ENCODE measurements at places on chromosomes 12 and 14. TPM values are rescaled to one million over a fixed set of nuclear protein-coding genes. Genes with fewer than 3 reads are reported as not detected.

DNA sequence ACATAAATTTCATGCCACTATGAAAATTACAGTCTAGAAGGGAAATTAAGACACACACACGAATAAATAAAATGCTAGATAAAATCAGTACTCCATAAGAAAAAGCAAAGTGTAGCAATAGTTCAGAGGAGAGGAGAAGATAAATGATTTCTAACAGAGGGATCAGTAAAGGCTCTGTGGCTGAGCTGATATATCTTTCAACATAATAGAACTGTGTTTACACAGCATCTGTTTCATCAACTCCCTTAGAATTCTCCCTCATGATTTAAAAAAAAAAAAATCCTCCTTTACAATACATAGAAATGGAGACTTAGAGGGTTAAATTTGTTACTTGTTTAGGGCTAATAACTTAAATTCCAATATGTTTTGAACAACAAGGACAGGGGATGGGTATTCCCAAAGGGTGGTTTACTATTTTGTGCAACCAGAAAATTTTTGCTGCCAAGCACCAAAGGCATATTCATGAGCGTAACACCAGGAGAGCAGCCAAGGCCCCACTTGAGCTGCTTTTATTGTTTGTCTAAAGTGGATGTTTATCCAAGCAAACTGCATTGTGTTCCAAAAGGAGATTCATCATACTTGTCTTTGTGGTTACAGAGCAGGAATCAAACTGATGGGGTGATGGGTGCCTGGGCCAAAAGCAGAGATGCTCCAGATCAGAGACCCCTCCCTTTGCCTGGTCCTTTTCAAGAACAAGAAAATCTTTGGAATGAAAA lies 162.7 kb downstream of the BMP4 start:
- no peak overlapping the region for H3K27ac ChIP-seq
- no peaks in the 10 kb centered on the region for H3K4me1 ChIP-seq
- DNase-seq = no peak
- H3K36me3 ChIP-seq = no peaks in the 10 kb centered on the region

GRCh38 chr12:118853634-118854033 lies 127.7 kb upstream of the SRRM4 start:
- H3K4me1 ChIP-seq = no peaks in the 10 kb centered on the region
- no peaks in the 10 kb centered on the region for H3K27me3 ChIP-seq
- DNase-seq = no peak
- no peak overlapping the region for H3K4me3 ChIP-seq
- no peak overlapping the region for H3K27ac ChIP-seq
- no peaks in the 10 kb centered on the region for H3K36me3 ChIP-seq

DNA sequence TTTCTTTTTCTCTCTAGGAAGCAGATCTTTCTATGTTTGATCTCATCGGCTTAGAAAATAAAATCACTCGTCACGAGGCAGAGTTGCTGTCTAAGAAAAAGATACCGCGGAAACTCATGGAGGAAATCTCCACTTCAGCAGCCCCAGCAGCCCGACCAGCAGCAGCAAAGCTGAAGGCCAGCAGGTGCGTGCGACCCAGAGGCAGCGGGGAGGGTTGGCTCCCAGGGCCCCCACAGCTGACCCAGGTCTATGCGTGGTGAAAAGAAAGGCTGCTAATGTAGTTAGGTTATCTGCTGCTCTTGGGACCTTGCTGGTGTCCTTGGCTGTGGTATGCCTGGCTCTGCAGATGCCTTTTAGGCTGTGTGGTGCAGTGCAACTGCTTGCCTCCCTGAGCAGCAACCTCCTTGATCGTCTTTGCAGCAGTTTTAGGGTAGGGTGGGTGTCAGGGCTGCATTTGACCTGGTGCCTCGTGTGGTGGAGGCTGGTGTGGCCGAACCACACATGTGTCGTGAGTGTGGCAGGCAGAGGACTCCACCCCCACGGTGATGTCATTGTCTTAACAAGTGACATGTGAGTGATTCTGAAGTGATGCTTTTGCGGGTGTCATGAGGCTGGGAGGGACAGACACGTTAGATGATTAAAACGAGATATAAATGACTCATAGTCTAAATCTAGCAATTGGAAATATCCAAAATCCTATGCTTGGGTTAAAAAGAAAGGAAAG lies 68.6 kb downstream of the EP400 start:
- no peaks in the 10 kb centered on the region for H3K4me1 ChIP-seq
- DNase-seq = no peak
- H3K27ac ChIP-seq = no peak overlapping the region
- no peaks in the 10 kb centered on the region for H3K27me3 ChIP-seq

- peak overlapping the region; percentile 77 for H3K4me3 ChIP-seq
- H3K27ac ChIP-seq = peak overlapping the region; percentile 79
- peaks cover 55% of the 10 kb centered on the region for H3K4me1 ChIP-seq
These were observed 5.2 kb downstream of the TRAFD1 start for GRCh38 chr12:112130441-112130998.

DNA sequence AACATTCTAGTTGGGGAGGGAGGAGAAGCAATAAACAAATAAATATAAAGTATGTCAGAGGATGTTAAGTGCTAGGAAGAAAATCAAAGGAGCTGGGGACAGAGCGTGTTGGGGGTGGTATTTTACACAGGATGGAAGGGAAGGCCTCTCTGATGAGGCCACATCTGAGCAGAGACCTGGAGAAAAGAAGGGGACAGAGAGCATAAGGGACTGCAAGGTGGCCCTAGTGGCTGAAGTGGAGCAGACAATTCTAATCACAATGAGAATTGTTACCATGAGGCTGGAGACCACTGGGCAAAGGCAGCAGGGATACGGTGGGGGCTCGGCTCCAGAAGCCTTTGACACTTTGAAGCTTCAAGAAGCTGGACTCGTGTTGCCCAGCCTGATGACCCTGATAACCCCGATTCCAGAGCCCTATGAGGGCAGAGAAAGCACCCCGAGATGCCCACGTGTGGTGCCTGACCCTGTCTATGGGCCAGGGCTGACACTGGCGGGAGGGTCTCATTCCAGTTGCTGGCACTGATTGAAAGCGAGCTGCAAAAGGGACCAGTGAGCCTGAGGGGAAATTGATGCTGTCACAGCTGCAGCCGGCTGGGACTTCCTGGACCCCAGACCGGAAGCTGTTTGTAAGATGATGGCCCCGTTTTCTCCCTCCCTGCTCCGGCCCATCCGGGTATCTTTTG lies 169.1 kb downstream of the RBM19 start:
- H3K4me1 ChIP-seq = no peaks in the 10 kb centered on the region
- no peak for DNase-seq
- no peak overlapping the region for H3K27ac ChIP-seq
- no peaks in the 10 kb centered on the region for H3K36me3 ChIP-seq

GRCh38 chr12:30822385-30823155 lies 67.8 kb upstream of the CAPRIN2 start:
- peaks cover 59% of the 10 kb centered on the region for H3K27me3 ChIP-seq
- no peak overlapping the region for H3K27ac ChIP-seq
- peak; percentile 4 for DNase-seq
- H3K4me3 ChIP-seq = peak overlapping the region; percentile 80
- H3K4me1 ChIP-seq = peaks cover 15% of the 10 kb centered on the region

GRCh38 chr14:96757456-96757855 lies 39.7 kb upstream of the VRK1 start:
- H3K4me3 ChIP-seq = no peak overlapping the region
- peaks cover 2% of the 10 kb centered on the region for H3K4me1 ChIP-seq
- H3K36me3 ChIP-seq = no peaks in the 10 kb centered on the region
- no peak for DNase-seq

- H3K27me3 ChIP-seq = peaks cover 12% of the 10 kb centered on the region
- H3K27ac ChIP-seq = peak overlapping the region; percentile 45
- DNase-seq = no peak
- no peak overlapping the region for H3K4me3 ChIP-seq
These were observed 11.9 kb upstream of the SLC2A13 start for GRCh38 chr12:40117818-40118217.

DNA sequence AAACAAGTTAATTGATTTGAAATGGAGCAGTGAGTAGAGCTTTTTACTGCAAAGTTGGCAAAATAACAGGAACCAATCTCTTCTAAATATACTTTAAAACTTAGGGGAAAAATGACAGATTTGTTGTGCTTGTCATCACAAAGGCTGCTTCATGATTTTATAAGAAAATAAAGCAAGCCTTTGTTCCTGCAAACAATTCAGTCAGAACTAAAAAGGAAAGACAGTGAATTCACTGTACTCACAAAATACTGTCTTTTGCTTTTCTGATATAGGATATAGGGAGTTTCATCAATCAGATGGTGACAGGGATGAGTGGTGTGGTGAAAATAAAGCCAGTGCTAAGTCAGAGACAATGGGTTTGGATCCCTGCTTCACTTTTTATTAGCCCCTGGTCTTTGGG lies 126.0 kb downstream of the HELB start:
- no peak for DNase-seq
- H3K4me1 ChIP-seq = no peaks in the 10 kb centered on the region
- peaks cover 9% of the 10 kb centered on the region for H3K27me3 ChIP-seq
- no peak overlapping the region for H3K4me3 ChIP-seq

DNA sequence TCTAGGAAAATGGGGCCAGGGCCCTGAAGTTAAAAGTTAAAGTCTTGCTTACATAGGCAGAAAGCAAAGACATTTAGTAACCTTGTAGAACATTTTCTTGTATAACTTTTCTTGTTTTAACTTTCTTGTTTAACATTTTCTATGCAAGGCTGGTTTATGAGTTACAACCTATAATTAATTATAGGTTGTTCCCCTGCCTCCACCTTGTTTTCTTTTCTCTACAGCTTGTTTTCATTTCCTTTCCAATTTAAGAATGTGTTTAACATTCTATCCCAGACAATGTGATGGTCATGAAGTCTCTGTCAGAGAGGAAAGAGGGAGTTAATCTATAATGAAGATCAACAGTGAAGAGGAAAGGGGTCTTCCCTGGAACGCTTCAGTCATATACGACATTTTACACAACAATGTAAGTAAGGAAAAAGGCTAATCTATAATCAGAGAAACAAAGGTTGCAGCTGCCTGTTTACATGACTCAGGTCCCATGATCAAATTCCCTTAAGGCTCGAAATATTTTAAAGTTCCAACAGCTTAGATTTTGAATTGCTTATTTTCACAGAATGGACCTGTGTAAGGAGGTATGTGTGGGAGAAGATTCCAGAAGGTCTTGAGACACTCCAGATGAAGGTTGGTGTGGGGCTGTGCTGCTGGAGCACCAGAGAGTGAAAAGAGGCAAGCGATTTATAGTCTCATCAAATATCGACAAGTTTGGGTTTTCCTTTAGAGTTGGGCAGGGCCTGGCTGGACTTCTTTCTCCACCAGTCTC lies 34.2 kb upstream of the TCL1B start:
- no peak overlapping the region for H3K4me3 ChIP-seq
- peaks cover 2% of the 10 kb centered on the region for H3K27me3 ChIP-seq
- no peak for DNase-seq

DNA sequence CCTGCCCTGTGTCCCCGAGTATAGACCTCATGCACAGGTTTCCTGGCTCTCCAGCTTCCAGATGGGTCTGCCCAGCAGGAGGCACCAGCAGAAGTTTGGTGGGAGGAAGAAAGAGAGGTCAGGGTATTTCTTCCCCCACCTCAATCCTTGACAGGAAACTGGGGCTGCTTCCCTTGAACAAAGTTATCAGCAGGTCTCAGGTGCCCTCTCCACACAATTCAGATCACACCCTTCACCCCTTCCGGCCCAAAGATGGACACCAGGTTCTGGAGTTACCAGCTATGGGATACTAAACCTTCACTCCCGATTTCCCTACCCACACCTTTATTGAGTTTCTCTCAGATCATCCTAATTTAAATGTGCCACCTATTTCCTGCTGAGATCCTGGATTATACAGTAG lies 1.2 kb downstream of the SART3 start:
- H3K27me3 ChIP-seq = no peaks in the 10 kb centered on the region
- H3K4me1 ChIP-seq = peaks cover 63% of the 10 kb centered on the region
- peaks cover 23% of the 10 kb centered on the region for H3K36me3 ChIP-seq
- peak overlapping the region; percentile 99 for H3K27ac ChIP-seq
- peak overlapping the region; percentile 100 for H3K4me3 ChIP-seq

DNA sequence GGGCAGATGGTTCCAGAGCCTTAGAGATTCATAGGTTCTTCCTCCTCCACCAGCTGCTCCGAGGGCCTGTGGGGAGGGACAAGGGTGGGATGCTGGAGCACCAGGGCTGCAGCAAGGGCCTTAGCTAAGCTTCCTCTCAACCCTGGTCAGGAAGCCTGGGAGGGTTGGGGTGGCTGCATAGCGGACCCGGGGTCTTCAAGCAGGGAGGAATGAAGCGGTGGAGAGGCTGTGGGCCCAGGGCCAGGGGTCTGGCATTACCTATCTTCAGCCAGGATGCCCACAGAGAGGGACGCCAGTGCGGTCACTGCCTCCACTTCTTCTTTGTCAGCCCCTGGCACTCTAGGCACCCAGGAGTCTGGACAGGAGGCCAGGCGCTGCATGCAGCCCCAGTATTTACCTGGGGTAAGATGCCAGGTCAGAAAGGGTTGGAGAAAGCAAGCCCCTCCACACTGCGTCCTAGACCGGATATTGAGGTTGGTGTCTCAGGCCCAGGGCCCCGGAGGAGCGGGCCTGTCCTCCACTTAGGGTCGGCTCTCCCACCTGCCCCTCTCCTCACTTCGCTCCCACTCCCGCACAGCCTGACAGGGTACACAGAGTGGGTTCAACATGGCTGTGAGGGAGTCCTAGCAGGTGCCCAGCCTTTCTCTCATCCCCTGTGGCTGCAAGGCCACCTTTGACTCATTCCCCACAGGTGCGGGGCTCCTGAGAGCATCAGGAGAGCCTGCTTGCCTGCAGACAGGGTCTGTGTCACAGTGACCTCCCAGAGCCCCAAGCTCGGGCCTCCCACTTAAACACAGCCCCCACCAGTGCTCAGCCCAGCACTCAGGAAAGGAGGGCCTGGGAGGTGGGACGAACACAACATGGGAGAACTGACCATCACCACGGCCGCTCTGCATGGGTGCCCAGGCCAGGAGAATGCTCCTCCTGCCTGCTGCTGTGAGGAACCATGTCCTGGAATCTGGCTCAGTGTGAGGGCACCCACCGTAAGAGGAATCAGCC lies 11.1 kb downstream of the SLC48A1 start:
- peak overlapping the region; percentile 23 for H3K27ac ChIP-seq
- DNase-seq = no peak
- peaks cover 54% of the 10 kb centered on the region for H3K36me3 ChIP-seq
- no peak overlapping the region for H3K4me3 ChIP-seq
- H3K27me3 ChIP-seq = no peaks in the 10 kb centered on the region
- H3K4me1 ChIP-seq = peaks cover 18% of the 10 kb centered on the region

- peaks cover 6% of the 10 kb centered on the region for H3K4me1 ChIP-seq
- H3K36me3 ChIP-seq = no peaks in the 10 kb centered on the region
- H3K27me3 ChIP-seq = peaks cover 40% of the 10 kb centered on the region
- no peak overlapping the region for H3K4me3 ChIP-seq
- no peak overlapping the region for H3K27ac ChIP-seq
These were observed 3.9 kb downstream of the LRRK2 start for GRCh38 chr12:40228727-40229126.

- peaks cover 19% of the 10 kb centered on the region for H3K36me3 ChIP-seq
- peaks cover 5% of the 10 kb centered on the region for H3K27me3 ChIP-seq
- no peak overlapping the region for H3K4me3 ChIP-seq
- peak overlapping the region; percentile 56 for H3K27ac ChIP-seq
- DNase-seq = no peak
These were observed 6.0 kb downstream of the LTB4R start for GRCh38 chr14:24317141-24317928.

HIGD1C gene
- total RNA-seq = not detected

CEBPE gene
- not detected for total RNA-seq

SLC4A8 gene
- 2.6 TPM for total RNA-seq

CCDC177 gene
- 0.08 TPM for total RNA-seq

NTS gene
- not detected for total RNA-seq
